ENCODE measurements at places on chromosomes 5 and 9. TPM values are rescaled to one million over a fixed set of nuclear protein-coding genes. Genes with fewer than 3 reads are reported as not detected.

- DNase-seq, result no peak
Observed at GRCh38 chr5:26649000-26649399, 389.4 kb downstream of the CDH9 start.

DNA sequence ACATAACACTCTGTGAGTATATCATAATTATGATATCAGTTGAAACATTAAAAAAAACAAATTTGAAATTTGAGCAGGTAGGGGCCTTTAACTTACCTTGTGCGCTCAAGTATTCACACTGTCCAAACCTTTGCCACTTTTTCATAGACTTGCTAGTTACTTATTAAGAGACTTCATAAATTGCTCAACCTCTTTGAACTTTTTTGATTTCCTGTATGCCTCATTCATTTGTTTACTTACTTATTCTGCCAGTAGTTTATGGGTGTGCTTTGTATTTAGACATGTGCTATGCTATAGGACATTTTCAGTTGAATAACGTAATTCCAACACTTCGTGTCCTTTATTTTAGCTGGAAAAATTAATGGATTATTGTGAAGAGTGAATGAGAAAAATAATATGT lies 204.8 kb downstream of the HCN1 start:
- no peak for DNase-seq

The ABCA2 gene
- polyA plus RNA-seq, result 56.6 TPM

The SLC12A7 gene
- 35.9 TPM for polyA plus RNA-seq

The ADRB2 gene
- polyA plus RNA-seq, result 0.37 TPM

The IL4 gene
- polyA plus RNA-seq, result not detected

The ADCY2 gene
- 5.1 TPM for polyA plus RNA-seq

The IFNA7 gene
- not detected for polyA plus RNA-seq

GRCh38 chr5:113162208-113162607 lies 185.6 kb downstream of the DCP2 start:
- no peak for DNase-seq

- DNase-seq, result no peak
Observed at GRCh38 chr9:117886616-117887015, 182.4 kb downstream of the TLR4 start.

- DNase-seq, result no peak
Observed at GRCh38 chr5:171275841-171276544, 33.1 kb upstream of the TLX3 start.

The SSBP2 gene
- polyA plus RNA-seq, result 96.3 TPM

DNA sequence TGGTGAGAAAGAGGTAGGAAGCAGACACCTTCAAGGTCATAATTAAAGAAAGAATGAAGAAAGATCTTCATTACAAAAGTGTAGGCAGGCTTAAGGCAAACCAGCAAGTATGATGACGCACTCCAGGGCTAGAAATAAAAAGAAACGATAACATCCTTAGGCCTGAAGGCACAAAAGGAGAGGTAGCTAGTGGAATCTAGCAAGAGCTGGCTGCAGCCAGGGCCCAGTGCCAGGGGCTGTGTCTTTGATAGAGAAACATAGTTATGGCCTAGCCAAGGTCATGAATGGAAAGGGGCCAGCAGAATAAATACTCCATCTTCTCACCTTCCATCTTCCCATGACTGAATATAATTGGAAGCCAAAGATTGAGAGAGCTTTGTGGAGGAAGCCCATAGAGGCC lies 6.8 kb upstream of the SH3TC2 start:
- no peak for DNase-seq

DNA sequence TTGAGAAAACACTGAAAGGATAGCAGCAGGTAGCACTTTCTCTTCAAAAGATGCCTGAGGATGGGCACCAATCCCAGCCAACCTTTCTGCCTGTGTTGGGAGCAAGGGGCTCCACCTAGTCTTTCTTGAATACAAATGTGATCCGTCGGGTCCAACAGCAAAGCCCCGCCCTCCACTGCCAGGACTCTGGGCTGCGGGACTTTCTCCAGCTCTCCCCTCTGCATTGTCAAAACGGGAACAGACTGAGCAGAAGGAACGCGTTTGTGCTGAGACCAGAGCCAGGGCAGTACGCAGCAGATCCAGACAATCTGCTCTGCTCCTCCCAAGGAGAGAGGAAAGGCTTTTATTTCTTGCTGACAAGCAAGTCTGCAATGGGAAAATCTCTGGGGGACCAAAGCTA lies 139.7 kb downstream of the SEC61B start:
- DNase-seq, result no peak

DNA sequence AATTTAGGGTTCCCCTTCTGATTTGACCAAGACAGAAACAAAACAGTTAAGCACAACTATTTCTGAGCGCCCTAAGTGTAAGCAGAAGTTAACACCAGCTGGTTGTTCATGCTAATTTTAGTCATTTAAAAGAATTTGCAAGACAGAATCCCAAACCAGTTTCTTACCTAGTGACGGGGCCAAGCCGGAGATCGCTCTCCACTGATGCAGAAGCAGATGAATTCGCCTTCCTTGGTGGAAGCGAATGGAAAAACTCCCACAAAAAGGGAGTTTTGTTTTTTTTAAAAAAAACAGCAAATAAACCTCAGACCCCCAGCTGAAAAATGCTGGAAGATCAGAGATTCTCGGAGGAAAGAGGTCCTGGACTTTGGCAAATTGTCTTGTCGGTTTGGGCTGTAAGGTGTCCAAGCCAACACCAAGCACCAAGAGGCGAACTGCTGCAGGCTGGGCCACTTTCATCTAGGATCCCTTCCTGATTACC lies 47.4 kb upstream of the GLDC start:
- no peak for DNase-seq

DNA sequence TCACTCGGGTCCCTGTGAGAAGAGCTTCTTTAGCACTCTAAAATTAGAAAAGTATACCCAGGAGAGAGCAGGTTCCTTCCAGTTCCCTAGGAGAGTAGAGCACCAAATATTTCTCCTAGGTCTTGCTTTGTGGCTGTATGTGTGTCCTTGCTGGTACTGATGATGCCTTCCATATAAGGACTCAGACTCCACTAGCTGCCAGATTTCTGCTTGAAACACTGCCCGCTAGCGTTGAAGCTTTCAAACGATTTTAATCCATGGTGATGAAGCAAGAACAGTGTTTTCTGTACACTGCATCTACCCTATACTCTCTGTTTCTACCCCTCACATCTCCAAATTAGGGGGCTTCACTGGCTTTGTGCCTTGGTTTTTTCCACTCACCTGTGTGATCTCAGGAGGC lies 2.4 kb upstream of the SMC2 start:
- DNase-seq, result no peak

GRCh38 chr9:127405344-127406125 lies 8.6 kb downstream of the SLC2A8 start:
- DNase-seq, result no peak

The GRXCR2 gene
- not detected for polyA plus RNA-seq

DNA sequence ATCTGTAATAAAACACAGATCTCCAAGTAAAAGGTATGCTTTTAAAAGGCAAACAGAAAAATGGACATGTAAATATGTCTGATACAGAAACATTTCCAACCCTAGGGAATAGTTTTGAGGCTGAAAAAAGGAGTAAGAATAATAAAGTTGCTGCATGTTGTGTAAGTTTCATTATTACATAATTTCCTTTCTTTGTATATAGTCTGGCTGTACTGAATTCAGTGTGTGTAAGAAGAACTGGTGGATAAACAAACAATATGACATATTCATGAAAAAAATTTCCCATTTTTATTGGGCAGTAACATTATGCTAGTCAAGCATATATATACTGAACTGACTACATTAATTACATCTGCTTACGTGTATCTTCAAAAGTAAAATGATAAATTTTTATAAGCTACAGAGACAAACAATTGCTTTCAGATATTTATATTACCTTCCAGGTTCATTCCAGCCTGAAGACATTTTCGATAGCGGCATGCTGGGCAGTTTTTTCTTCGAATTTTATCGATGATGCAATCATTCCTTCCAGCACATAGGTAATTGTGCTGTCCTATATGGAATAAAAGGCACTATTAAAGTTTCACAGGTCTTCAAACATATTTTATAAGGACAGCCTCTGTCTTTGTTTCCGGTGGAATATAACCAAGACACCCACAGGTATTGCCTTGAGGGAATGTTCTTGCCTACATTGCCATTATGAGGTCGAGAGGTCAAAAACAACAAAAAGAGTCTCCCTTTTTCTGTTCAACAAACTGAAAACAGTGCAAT lies 93.6 kb downstream of the NR3C1 start:
- no peak for DNase-seq

The DEPDC1B gene
- polyA plus RNA-seq, result 29.0 TPM

DNA sequence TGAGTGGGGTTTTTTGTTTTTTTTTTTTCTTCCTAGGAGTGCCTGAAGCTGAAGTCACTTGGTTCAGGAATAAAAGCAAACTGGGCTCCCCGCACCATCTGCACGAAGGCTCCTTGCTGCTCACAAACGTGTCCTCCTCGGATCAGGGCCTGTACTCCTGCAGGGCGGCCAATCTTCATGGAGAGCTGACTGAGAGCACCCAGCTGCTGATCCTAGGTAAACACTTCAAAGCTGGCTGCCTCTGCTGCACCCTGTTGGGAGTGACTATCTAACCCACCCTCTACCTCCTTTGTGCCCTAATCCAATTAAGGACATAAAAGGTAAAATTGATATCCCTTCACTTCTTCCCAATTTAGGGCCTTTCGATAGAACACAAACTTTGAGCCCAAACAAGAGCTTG lies 206.8 kb downstream of the SAXO1 start:
- no peak for DNase-seq

DNA sequence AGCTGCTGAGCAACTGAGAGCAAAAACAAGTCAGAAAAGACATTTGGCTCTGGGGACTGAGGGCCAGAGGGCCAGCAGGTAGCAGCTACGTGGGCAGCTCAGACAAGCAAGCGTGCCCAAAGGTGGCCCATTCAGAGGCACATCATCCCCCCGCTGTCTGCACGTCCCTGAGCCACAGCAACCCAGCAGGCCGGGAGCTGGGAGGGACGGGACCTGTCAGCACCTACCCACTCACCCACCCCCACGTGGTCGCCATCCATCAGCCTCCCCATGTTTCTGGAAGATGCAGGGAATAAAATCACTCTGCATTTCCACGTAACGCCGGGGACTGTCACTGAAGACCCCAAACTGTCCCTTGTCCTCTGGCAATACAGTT lies 167.8 kb downstream of the COL23A1 start:
- no peak for DNase-seq

- no peak for DNase-seq
Observed at GRCh38 chr9:36080519-36080918, 43.8 kb downstream of the RECK start.

GRCh38 chr5:80468131-80468530 lies 19.8 kb upstream of the FAM151B start:
- DNase-seq, result no peak

DNA sequence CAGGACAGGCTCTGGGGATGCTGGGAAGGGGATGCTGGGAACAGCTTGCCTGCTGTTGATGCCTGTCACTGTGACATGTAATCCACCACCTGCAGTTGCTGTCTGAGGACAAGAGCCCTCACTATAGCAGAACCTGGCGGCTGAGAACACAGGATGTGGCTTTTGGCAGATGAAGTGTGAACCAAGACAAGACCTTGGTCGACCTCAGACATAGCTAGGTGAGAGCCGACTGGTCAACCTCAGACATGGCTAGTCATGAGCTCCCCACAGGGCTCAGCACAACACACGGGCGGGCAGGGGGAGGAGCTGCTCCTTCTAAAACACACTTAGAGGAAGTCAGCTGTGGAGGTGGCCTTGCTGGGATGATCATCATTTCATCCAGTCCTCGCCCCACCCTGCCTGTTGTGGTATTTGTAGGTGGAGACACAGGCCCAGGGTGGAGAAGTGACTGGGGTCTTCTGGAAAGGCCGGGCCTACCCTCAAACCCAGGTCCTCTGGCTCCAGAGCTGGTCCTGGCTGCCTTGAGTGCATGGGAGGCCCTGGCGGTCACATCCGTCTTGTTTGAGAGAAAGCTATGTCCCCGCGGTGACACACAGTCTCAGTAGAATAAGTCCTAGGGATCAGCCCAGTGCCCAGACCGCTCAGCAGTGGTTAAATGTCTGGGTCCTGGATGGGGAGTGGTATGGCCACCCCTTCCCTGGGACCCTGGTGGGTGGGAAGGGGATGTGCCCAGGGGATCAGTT lies 6.1 kb downstream of the SUSD3 start:
- DNase-seq, result no peak

DNA sequence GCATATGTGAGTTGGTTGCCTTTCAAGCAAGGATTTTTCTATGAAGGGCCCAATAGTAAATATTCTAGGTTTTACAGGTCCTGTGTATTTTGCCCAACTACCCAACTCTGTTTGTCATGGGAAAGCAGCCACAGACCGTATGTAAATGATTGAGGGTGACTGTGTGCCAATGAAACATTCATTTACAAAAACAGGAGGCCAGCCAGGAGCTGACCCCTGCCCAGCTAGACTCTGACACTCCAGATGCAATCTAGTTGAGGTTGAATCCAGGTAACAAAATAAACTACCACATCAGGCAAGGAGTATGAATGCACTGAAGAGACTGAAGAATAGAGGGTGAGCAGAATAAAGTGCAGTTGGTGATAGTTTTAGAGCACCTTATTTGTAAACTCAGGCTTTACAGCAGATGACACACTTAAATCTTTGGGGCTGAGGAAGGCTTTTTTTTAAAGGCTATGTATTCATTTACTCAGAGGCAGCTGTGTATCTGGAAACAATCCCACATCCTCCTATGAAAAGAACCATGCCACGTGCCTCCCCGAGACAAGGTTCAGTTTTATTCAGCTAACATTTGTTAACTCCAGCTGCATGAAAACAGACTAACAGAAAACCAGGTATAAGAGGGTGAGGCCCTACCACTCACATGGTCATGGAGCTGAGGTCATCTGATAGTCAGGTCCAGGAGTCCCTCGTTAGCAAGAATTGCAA lies 60.7 kb downstream of the SLC1A1 start:
- DNase-seq, result no peak

GRCh38 chr5:33474931-33475499 lies 34.2 kb downstream of the TARS1 start:
- DNase-seq, result no peak

DNA sequence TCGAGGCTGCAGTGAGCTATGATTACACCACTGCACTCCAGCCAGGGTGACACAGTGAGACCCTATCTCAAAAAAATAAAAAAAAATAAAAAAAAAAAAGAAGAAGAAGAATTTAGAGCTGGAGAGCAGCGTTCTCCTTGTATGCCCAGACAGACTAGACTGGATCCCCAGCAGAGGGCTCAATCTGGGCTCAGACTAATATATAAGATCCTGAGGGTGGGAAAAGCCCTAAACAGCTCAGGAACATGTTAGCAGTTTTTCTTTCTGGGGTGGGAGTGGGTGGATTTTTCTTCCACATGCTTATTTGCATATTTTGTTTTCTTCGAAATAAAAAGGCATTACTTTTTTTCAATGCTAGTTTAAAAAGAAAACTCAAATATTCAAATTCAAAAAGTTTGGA lies 904 bp upstream of the BSPRY start:
- no peak for DNase-seq

Measured in left renal cortex interstitium (tissue), 4 donors.